ENCODE measurements at places on chromosomes 7 and 10. TPM values are rescaled to one million over a fixed set of nuclear protein-coding genes. Genes with fewer than 3 reads are reported as not detected.

FAM221A gene
- total RNA-seq = 18.1 TPM

MBL2 gene
- not detected for total RNA-seq

HOXA6 gene
- 7.9 TPM for total RNA-seq

GRCh38 chr7:95536656-95537311 is 51.0 kb downstream of the ASB4 start:
- DNase-seq = no peak

DNA sequence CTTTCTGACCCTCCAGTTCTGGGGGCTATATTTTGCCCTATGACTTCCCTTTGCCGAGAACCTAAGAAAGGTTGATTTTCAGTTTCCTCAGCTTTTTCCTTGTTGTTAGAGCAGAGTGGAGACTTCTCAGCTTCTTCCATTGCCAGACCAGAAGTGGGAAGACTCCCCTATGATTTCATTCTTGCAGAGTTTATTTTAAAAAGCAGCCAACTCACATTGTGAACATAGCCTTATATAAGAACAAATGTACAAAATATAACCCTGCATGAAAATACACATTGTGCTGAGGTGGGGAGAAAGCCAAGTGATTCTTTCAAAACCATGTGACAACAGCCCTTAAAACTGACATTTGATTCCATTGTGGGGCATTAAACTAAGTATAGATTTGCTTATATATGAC is 33.8 kb upstream of the FZD8 start:
- no peak for DNase-seq

MAT1A gene
- total RNA-seq = 0.29 TPM
